Bronchus fibroblast of lung (primary cell): ENCODE measurements at places on chromosomes 5 and 9. TPM values are rescaled to one million over a fixed set of nuclear protein-coding genes. Genes with fewer than 3 reads are reported as not detected.

The CDKN2AIPNL gene
- total RNA-seq: 58.0 and 58.3 TPM in 2 replicates

The CMBL gene
- total RNA-seq: 3.4 and 5.9 TPM in 2 replicates

The SAPCD2 gene
- 21.9 and 24.2 TPM in 2 replicates for total RNA-seq

The SLC9A3 gene
- 1.5 and 1.7 TPM in 2 replicates for total RNA-seq

The NRG2 gene
- total RNA-seq: 0.15 and 0.17 TPM in 2 replicates

The C9orf50 gene
- 0.50 TPM in 1 of 2 replicates, not detected in the other for total RNA-seq

The C5orf34 gene
- 7.6 and 7.7 TPM in 2 replicates for total RNA-seq

The PLAC8L1 gene
- not detected in 2 replicates for total RNA-seq

The NACC2 gene
- 16.9 and 17.1 TPM in 2 replicates for total RNA-seq

The GABRA1 gene
- total RNA-seq: not detected in 2 replicates

The SH2D3C gene
- under 0.01 TPM in 1 of 2 replicates, not detected in the other for total RNA-seq

The DCTN4 gene
- total RNA-seq: 32.1 and 32.6 TPM in 2 replicates

The CDKN2B gene
- total RNA-seq: 9.6 and 10.4 TPM in 2 replicates

The PCDHA9 gene
- total RNA-seq: not detected in 2 replicates

The TMEFF1 gene
- 1.3 and 1.5 TPM in 2 replicates for total RNA-seq

The ZNF367 gene
- total RNA-seq: 3.9 and 5.2 TPM in 2 replicates

The FLT4 gene
- under 0.01 and 0.45 TPM in 2 replicates for total RNA-seq

The WDR38 gene
- total RNA-seq: not detected in 2 replicates

The C5orf46 gene
- not detected in 2 replicates for total RNA-seq

The PIP5KL1 gene
- total RNA-seq: 2.1 and 4.0 TPM in 2 replicates

The SMC5 gene
- total RNA-seq: 10.9 and 16.1 TPM in 2 replicates

The DMRTA1 gene
- total RNA-seq: 0.15 and 0.17 TPM in 2 replicates

The SURF4 gene
- 326 and 332 TPM in 2 replicates for total RNA-seq

The NTRK2 gene
- under 0.01 TPM in 1 of 2 replicates, not detected in the other for total RNA-seq

The CKMT2 gene
- 1.0 TPM in 1 of 2 replicates, not detected in the other for total RNA-seq

The RPL35 gene
- 3,713 and 4,137 TPM in 2 replicates for total RNA-seq

The GALNT12 gene
- total RNA-seq: 5.5 TPM in 2 replicates

The RHOBTB3 gene
- total RNA-seq: 68.2 and 91.3 TPM in 2 replicates

The AGXT2 gene
- total RNA-seq: not detected in 2 replicates

The KIF4B gene
- not detected in 2 replicates for total RNA-seq

The LRRC19 gene
- not detected in 2 replicates for total RNA-seq

The SUSD3 gene
- total RNA-seq: 4.7 and 5.6 TPM in 2 replicates

The STK32A gene
- under 0.01 TPM in 1 of 2 replicates, not detected in the other for total RNA-seq

The NPM1 gene
- total RNA-seq: 1,210 and 1,448 TPM in 2 replicates

The CEL gene
- 0.17 and 0.30 TPM in 2 replicates for total RNA-seq

The PCDHGA2 gene
- 0.50 and 0.59 TPM in 2 replicates for total RNA-seq

The FAM163B gene
- total RNA-seq: not detected in 2 replicates

The GARIN3 gene
- not detected in 2 replicates for total RNA-seq

The TXNDC8 gene
- total RNA-seq: not detected in 2 replicates

The NMUR2 gene
- total RNA-seq: not detected in 2 replicates

The SEMA5A gene
- 6.4 and 6.7 TPM in 2 replicates for total RNA-seq

The ANXA6 gene
- total RNA-seq: 398 and 405 TPM in 2 replicates

The CD180 gene
- total RNA-seq: not detected in 2 replicates

The MYO10 gene
- total RNA-seq: 15.6 and 16.8 TPM in 2 replicates

The FBP1 gene
- total RNA-seq: not detected in 2 replicates

The SV2C gene
- not detected in 2 replicates for total RNA-seq
